MCF 10A (cell line): ENCODE measurements at places on chromosomes 2 and 18.
A peak's percentile ranks its signal among the peaks of the same experiment; 100 is the strongest.

GRCh38 chr2:32330136-32330535 lies 26.7 kb upstream of the BIRC6 start:
- no peaks in the 10 kb centered on the region for H3K27me3 ChIP-seq
- H3K4me3 ChIP-seq: no peak overlapping the region
- H3K4me1 ChIP-seq: no peaks in the 10 kb centered on the region
- H3K36me3 ChIP-seq: peaks cover 6% of the 10 kb centered on the region
- no peak overlapping the region for H3K27ac ChIP-seq
- no peak for DNase-seq

- no peaks in the 10 kb centered on the region for H3K4me1 ChIP-seq
- H3K27me3 ChIP-seq: no peaks in the 10 kb centered on the region
- no peak overlapping the region for H3K4me3 ChIP-seq
- no peak for DNase-seq
- no peaks in the 10 kb centered on the region for H3K36me3 ChIP-seq
These were observed 17.1 kb upstream of the THUMPD2 start for GRCh38 chr2:39796134-39796533.

GRCh38 chr2:118431165-118431517 lies 342.9 kb downstream of the INSIG2 start:
- no peaks in the 10 kb centered on the region for H3K36me3 ChIP-seq
- peak overlapping the region; percentile 37 for H3K4me3 ChIP-seq
- DNase-seq: peak; percentile 66
- H3K27me3 ChIP-seq: no peaks in the 10 kb centered on the region

GRCh38 chr2:12232876-12233275 lies 483.9 kb upstream of the TRIB2 start:
- peaks cover 9% of the 10 kb centered on the region for H3K4me1 ChIP-seq
- no peak for DNase-seq
- no peak overlapping the region for H3K4me3 ChIP-seq
- no peaks in the 10 kb centered on the region for H3K36me3 ChIP-seq
- no peaks in the 10 kb centered on the region for H3K27me3 ChIP-seq
- H3K27ac ChIP-seq: no peak overlapping the region

DNA sequence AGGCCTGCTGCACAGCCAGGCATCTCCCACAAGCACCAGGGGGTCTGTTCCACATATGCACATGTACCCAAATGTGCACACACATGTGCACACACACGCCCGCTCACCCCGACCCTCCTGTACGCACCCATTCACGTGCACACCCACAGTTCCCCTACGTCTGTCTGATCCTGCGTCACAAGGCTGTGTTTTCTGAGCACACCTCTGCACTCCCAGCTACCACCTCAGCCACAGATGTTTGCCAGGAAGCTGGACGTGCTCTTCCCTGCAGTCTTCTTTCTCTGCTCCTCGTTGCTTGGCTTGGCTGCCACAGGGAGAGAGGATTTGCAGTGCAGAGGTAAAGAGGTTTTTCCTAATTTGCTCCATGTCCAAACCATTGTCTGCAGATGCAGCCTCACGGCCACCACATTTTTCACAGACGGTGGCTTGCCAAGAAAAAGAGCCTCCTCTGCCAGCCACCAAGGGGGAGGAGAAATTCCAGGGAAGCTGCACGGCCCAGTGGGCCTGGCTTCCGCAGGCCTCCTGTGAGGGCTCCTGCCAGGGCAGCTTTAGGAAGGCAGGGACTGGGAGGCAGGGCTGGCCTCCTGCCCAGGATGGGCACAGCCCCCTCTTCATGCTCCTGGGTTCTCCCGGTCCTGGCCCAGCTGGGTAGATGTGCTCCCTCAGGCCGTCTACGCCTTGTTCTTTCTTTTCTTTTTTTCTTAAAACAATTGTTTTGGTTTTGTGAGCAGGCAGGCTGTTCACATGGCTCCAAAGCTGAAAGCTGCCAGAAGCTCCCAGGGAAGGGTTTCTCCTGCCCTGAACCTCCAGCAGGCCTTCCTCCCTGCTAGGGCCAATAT lies 29.3 kb upstream of the HS6ST1 start:
- H3K4me1 ChIP-seq: peaks cover 6% of the 10 kb centered on the region
- peak; percentile 51 for DNase-seq
- no peak overlapping the region for H3K27ac ChIP-seq
- H3K4me3 ChIP-seq: no peak overlapping the region

DNA sequence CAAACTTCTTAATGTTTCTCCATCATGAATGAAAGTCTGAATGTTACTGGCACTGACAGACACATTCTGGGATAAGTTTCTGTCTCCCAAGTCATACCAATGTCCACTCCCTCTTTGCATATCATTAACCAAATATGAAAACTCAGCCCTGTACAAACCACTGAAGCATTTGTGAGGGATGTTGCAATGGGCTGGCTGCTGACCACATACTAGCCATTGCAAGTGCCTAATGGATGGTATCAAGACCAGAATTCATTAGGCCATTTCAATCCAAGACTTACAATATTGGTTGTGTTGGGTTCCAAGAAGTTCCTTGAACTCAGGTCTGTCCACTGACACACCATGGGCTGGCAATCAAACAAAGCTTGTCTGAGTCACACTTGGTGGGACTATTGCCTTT lies 73.8 kb downstream of the CBLN2 start:
- DNase-seq: no peak
- no peak overlapping the region for H3K27ac ChIP-seq
- no peaks in the 10 kb centered on the region for H3K4me1 ChIP-seq
- H3K27me3 ChIP-seq: no peaks in the 10 kb centered on the region
- H3K4me3 ChIP-seq: no peak overlapping the region

DNA sequence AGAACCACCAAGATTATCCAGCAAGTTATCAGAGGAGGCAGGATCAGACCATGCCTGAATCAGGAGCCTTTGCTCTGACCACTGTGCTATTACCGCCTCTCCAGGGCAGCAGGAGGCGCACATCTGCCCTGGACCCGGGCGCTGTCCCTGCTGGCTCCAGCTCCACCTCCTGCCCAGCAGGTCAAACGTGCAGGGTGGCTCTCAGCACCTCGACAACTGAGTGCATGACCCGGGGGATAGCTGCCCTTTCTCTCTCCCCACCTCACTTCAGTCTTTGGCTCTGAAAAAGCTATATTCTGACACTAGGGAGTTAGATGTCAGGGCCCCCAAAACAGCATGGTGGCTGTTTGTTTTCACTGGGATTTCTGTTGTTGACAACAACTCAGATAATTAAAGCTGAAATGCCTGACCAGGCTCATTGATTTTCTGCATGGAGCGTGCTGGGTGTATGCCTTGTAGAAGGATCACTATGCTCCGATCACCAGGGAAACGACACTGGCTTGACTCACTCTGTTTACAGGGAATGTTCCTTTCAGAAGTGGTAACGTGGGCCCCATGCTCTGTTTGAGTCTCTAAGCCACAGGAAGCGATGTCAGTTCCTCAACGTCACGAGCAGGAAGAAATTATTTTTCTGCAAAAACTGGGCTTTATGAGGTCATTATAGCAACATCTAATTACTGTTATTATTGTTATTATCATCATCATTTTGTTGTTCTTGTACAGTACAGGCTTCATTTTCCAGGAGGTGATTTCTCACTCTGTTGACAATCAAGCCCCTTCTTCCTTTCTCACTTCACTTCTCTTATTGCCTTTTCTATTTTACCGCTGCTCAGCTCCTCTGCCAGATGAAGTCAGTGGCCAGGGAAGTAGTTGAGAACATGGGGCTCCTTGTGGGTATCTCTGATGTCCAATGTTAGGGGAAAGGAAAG lies 125.6 kb downstream of the PLB1 start:
- H3K36me3 ChIP-seq: no peaks in the 10 kb centered on the region
- peaks cover 27% of the 10 kb centered on the region for H3K4me1 ChIP-seq
- peak overlapping the region; percentile 9 for H3K4me3 ChIP-seq

DNA sequence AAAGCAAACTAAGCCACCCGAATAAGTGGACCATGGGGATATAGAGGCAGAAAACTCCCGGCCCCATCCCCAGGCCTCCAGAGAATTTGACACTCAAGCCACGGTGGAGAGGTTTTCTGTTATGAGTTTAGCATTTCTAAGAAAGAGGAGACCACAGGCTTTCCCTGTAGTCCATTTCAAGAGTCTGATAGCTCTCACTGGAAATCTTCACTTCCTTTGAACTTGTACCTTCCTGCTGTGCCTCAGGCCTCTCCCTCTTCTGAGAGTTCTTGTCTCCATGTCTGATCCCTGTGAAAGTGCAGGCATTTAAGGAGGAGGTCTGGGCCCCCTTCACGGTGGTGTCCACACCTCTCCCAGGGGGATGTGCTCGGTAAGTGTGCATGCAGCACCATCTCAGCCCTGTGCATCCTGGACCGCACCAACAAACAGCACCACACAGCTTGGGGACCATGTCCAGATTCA lies 113.7 kb downstream of the BCL2 start:
- H3K27me3 ChIP-seq: no peaks in the 10 kb centered on the region
- no peak overlapping the region for H3K4me3 ChIP-seq
- no peaks in the 10 kb centered on the region for H3K36me3 ChIP-seq

GRCh38 chr2:107585851-107586250 lies 240.8 kb upstream of the RGPD4 start:
- no peaks in the 10 kb centered on the region for H3K27me3 ChIP-seq
- H3K4me1 ChIP-seq: peaks cover 34% of the 10 kb centered on the region
- DNase-seq: peak; percentile 66

DNA sequence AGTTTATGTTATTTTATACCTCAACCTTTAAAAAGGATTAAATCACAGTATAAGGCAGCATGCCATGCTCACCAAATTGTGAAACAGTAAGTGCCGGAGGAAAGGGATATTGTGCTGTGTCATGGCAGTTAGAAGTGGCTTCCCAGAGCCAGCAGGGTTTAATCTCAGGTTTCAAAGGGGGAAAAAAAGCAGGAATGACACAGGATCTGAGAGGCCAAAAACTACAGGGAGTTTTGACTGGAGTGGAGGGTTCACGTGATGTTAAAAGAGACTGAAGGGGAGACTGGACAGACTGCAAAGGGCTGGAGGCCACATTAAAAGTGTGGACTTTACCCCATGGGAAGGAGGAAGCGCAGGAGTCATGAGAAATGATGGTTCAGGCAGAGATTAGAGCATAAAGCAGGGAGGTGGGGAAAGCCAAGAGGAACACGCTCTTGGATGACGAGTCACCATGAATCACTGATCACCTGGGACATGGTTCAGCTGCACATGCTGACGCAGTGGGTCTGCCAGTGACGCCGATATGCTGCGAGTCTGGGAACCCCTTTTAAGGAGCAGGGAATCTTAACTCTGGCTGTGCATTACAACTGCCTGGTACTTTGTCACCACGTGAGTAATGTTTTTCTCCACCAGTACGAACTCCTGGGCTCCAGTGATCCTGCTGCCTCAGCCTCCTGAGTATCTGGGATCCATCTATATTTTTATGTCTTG lies 6.1 kb downstream of the CHMP1B start:
- DNase-seq: peak; percentile 98
- H3K36me3 ChIP-seq: peaks cover 32% of the 10 kb centered on the region
- H3K27ac ChIP-seq: peak overlapping the region; percentile 98
- no peaks in the 10 kb centered on the region for H3K27me3 ChIP-seq
- H3K4me1 ChIP-seq: peaks cover 44% of the 10 kb centered on the region

GRCh38 chr18:7190547-7191156 lies 40.2 kb upstream of the LRRC30 start:
- DNase-seq: no peak
- no peaks in the 10 kb centered on the region for H3K27me3 ChIP-seq
- no peak overlapping the region for H3K27ac ChIP-seq
- H3K4me3 ChIP-seq: no peak overlapping the region
- H3K4me1 ChIP-seq: no peaks in the 10 kb centered on the region
- no peaks in the 10 kb centered on the region for H3K36me3 ChIP-seq

GRCh38 chr18:13890761-13891361 lies 24.5 kb downstream of the MC2R start:
- no peak for DNase-seq
- H3K27ac ChIP-seq: no peak overlapping the region
- no peaks in the 10 kb centered on the region for H3K27me3 ChIP-seq
- no peaks in the 10 kb centered on the region for H3K36me3 ChIP-seq
- no peak overlapping the region for H3K4me3 ChIP-seq
- H3K4me1 ChIP-seq: no peaks in the 10 kb centered on the region

DNA sequence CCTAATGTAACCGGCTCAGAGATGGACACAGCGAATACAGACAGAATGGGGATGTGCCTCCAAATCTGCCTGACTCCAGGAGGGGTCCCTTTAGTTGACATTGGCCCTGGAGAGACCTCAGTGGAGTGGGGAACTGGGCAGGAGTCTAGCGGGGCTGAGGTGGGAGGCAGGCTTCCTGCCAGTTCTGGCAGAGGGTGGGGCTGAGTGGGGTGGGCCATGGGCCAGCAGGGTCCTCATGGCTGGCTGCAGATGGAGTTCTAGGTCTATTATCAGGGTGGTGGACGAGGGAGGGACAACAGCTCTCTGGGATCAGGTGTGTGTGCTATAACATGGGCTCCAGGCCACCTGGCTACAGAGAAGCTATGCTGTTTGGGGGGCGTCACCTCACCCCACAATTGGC lies 21.1 kb downstream of the PROC start:
- no peak overlapping the region for H3K27ac ChIP-seq
- H3K36me3 ChIP-seq: no peaks in the 10 kb centered on the region
- no peak for DNase-seq
- H3K27me3 ChIP-seq: no peaks in the 10 kb centered on the region
- no peak overlapping the region for H3K4me3 ChIP-seq
- no peaks in the 10 kb centered on the region for H3K4me1 ChIP-seq

DNA sequence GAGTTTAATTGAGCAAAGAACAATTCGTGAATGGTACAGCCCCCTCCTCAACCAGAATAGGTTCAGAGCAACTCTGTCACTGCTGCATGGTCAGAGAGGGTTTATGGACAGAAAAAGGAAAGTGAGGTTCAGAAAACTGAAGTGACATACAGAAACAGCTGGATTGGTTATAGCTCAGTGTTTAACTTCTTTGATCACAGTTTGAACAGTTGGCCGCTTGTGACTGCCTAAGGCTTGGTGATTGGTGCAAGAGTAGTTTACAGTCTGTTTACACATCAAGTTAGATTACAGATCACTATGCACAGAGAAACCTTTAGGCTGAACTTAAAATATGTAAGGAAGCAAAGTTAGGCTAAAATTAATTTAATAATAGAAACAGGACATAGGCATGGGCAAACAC lies 459.2 kb downstream of the KCNJ3 start:
- no peak overlapping the region for H3K4me3 ChIP-seq
- H3K4me1 ChIP-seq: no peaks in the 10 kb centered on the region
- H3K27me3 ChIP-seq: peaks cover 42% of the 10 kb centered on the region
- no peaks in the 10 kb centered on the region for H3K36me3 ChIP-seq

- no peaks in the 10 kb centered on the region for H3K36me3 ChIP-seq
- H3K4me1 ChIP-seq: no peaks in the 10 kb centered on the region
- DNase-seq: no peak
These were observed 155.0 kb downstream of the EIPR1 start for GRCh38 chr2:3222636-3223035.

DNA sequence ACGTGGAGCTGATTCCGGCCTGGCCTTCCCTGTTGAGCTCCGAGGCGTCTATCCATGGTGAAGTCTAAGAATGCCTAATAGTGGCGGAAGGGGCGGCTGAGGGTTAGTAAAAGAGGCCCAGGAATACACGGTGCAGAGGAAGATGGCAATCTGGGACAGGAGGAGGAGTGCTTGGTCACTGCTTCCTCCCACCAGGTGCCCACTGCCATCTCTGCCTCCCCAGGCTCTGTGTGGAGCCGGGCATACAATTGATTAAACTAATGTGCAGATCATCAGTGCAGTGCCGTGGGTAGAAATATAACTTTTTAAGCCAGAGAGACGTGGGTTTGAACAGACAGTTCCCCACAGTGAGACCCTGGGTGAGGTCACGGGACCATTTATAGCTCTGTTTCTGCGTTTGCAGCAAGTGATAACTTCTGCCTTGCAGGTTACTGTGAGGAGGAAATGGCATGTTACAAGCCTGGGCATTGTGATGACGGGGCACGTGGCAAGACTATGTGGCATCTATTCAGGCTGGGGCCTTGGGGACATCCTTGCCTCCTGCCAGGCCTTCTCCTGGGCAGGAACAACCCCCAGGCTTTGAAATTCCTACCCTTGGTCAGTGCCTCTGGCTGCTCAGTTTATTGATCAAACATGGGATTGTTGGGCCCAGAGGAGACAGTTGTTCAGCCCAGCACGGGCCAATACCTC lies 204.9 kb downstream of the ASB1 start:
- no peaks in the 10 kb centered on the region for H3K27me3 ChIP-seq
- no peak overlapping the region for H3K4me3 ChIP-seq
- H3K36me3 ChIP-seq: no peaks in the 10 kb centered on the region
- H3K27ac ChIP-seq: no peak overlapping the region
- DNase-seq: no peak
